ENCODE measurements at places on chromosomes 13 and 19.

- no peaks in the 10 kb centered on the region for H3K27me3 ChIP-seq
- no peak for DNase-seq
Measured at GRCh38 chr13:113741191-113741668, 17.8 kb upstream of the TMEM255B start.

DNA sequence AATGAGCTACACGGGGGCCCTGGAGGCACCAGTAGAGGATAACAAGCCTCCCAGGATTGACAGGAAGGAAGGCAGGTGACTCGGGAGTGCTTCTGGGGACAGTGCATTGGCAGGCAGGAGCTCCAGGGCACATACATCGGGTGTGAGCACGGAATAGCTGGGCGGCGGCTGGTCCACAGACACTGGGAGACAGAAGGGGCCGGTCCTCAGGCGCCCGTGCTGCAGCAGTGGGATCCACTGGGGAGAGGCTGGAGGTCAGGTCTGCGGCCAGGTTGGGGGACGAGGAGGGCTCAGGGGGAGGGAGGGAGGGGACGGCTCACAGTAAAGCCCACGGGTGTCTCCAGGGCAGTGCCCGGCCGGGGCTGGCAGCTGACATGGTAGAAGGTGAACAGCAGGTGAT is 2.1 kb upstream of the ANGPTL8 start:
- H3K36me3 ChIP-seq, result no peaks in the 10 kb centered on the region
- H3K4me3 ChIP-seq, result no peak overlapping the region
- H3K4me1 ChIP-seq, result no peaks in the 10 kb centered on the region
- H3K27ac ChIP-seq, result no peak overlapping the region
- no peak for DNase-seq

GRCh38 chr13:90709319-90709718 is 638.2 kb upstream of the MIR17HG start:
- no peaks in the 10 kb centered on the region for H3K4me1 ChIP-seq
- H3K27me3 ChIP-seq, result no peaks in the 10 kb centered on the region
- H3K36me3 ChIP-seq, result no peaks in the 10 kb centered on the region

DNA sequence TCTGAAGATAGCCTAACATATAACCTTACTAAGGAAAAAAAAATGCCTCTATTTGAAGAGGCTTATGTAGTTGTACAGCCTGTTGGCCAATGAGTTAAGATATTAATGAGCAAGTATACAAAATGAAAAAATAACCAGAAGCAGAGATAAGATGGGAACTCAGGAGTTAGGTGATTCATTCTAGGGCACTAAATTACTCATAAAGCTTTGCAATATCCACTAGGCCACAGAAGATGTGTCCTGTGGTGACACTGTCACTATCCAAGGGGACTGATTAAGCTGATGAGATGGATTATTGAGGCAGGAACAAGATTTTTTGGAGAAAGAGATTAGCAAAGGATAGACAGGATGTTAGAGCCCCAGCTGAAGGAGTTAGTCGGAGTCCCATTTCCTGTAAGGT is 99.6 kb downstream of the LIG4 start:
- no peaks in the 10 kb centered on the region for H3K4me1 ChIP-seq
- no peaks in the 10 kb centered on the region for H3K27me3 ChIP-seq
- H3K36me3 ChIP-seq, result no peaks in the 10 kb centered on the region

GRCh38 chr13:31328549-31329235 is 128.9 kb downstream of the B3GLCT start:
- DNase-seq, result peak; percentile 45
- no peaks in the 10 kb centered on the region for H3K27me3 ChIP-seq
- no peak overlapping the region for H3K27ac ChIP-seq
- no peaks in the 10 kb centered on the region for H3K36me3 ChIP-seq
- no peak overlapping the region for H3K4me3 ChIP-seq

Data from mesendoderm (in vitro differentiated cells).